GM23338 (cell line): ENCODE measurements at places on chromosomes 1 and 21.

DNA sequence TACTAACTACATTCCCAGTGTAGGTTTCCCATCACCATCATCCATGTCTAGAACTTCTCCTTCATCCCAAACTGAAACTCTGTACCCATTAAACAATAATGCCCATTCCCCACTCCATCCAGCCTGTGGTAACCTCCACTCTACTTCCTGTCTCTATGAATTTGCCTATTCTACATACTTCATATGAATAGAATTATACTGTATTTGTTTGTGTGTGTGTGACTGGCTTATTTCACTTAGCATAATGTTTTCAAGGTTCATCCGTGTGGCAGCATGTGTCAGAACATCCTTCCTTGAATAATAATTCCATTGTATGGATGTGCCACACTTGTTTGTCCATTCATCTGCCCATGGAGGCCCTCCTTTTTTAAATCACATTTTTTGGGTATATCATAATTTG, 35.7 kb downstream of the ATP2B4 start:
- no peak overlapping the region for H3K4me3 ChIP-seq
- peaks cover 9% of the 10 kb centered on the region for H3K4me1 ChIP-seq
- H3K36me3 ChIP-seq, result no peaks in the 10 kb centered on the region
- H3K27me3 ChIP-seq, result no peaks in the 10 kb centered on the region
- no peak overlapping the region for H3K27ac ChIP-seq
- no peak for DNase-seq

- no peaks in the 10 kb centered on the region for H3K27me3 ChIP-seq
- no peaks in the 10 kb centered on the region for H3K36me3 ChIP-seq
- H3K4me3 ChIP-seq, result no peak overlapping the region
Observed at GRCh38 chr21:35517865-35518264, 468.8 kb upstream of the RUNX1 start.

- no peak for DNase-seq
- H3K27ac ChIP-seq, result no peak overlapping the region
- H3K4me1 ChIP-seq, result peaks cover 6% of the 10 kb centered on the region; the same call in 1 of the 2 replicates
- H3K4me3 ChIP-seq, result no peak overlapping the region
- no peaks in the 10 kb centered on the region for H3K36me3 ChIP-seq
- no peaks in the 10 kb centered on the region for H3K27me3 ChIP-seq
Observed at GRCh38 chr1:234756066-234756774, 146.2 kb upstream of the IRF2BP2 start.

GRCh38 chr1:96358057-96358456, 363.5 kb upstream of the PTBP2 start:
- no peak overlapping the region for H3K27ac ChIP-seq
- no peaks in the 10 kb centered on the region for H3K27me3 ChIP-seq
- no peaks in the 10 kb centered on the region; the same call in 1 of the 2 replicates for H3K4me1 ChIP-seq
- H3K36me3 ChIP-seq, result no peaks in the 10 kb centered on the region

- no peak overlapping the region for H3K27ac ChIP-seq
- H3K27me3 ChIP-seq, result peaks cover 33% of the 10 kb centered on the region
- H3K36me3 ChIP-seq, result no peaks in the 10 kb centered on the region
- peaks cover 13% of the 10 kb centered on the region for H3K4me1 ChIP-seq
- DNase-seq, result no peak
Observed at GRCh38 chr1:101240041-101240430, 3.2 kb downstream of the S1PR1 start.

- H3K4me1 ChIP-seq, result no peaks in the 10 kb centered on the region
- DNase-seq, result no peak
- H3K27ac ChIP-seq, result no peak overlapping the region
- no peaks in the 10 kb centered on the region for H3K36me3 ChIP-seq
- H3K27me3 ChIP-seq, result no peaks in the 10 kb centered on the region
Observed at GRCh38 chr1:60279798-60280197, 206.2 kb upstream of the C1orf87 start.

- no peak overlapping the region for H3K4me3 ChIP-seq
- H3K27ac ChIP-seq, result no peak overlapping the region
- no peaks in the 10 kb centered on the region for H3K4me1 ChIP-seq
- no peaks in the 10 kb centered on the region for H3K27me3 ChIP-seq
- DNase-seq, result peak; percentile 89
- H3K36me3 ChIP-seq, result no peaks in the 10 kb centered on the region
Observed at GRCh38 chr1:66503841-66504470, 30.0 kb upstream of the SGIP1 start.

DNA sequence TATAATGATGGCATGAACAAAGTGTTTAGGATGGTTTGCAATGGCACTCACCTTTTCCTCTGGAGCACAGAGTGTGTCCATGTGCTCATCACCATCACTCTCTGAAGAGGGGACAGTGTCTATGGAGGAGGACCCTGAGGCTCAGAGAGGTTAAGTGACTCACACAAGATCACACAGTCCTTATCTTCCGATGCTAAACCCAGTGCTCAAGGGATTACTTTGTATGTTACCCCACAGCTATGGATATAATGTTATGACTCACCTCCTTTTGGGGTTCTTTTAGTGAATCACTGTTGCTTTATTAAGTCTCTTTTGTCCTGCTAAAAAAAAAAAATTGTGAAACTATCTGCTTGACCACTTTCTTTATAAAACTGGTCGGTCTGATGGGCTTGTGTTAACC, 67.6 kb downstream of the TENT5C start:
- H3K27ac ChIP-seq, result no peak overlapping the region
- H3K4me1 ChIP-seq, result no peaks in the 10 kb centered on the region
- H3K4me3 ChIP-seq, result no peak overlapping the region
- no peaks in the 10 kb centered on the region for H3K36me3 ChIP-seq
- no peaks in the 10 kb centered on the region for H3K27me3 ChIP-seq
- no peak for DNase-seq

GRCh38 chr1:201394591-201394990, 4.5 kb downstream of the LAD1 start:
- H3K27ac ChIP-seq, result no peak overlapping the region
- peaks cover 18% of the 10 kb centered on the region for H3K4me1 ChIP-seq
- peaks cover 9% of the 10 kb centered on the region for H3K27me3 ChIP-seq
- no peak overlapping the region for H3K4me3 ChIP-seq

- H3K27ac ChIP-seq, result no peak overlapping the region
Observed at GRCh38 chr1:229874136-229874535, 192.9 kb upstream of the GALNT2 start.

- no peaks in the 10 kb centered on the region for H3K4me1 ChIP-seq
- no peaks in the 10 kb centered on the region for H3K27me3 ChIP-seq
- no peak for DNase-seq
- H3K36me3 ChIP-seq, result no peaks in the 10 kb centered on the region
Observed at GRCh38 chr1:230771773-230772354, 24.7 kb downstream of the CAPN9 start.

DNA sequence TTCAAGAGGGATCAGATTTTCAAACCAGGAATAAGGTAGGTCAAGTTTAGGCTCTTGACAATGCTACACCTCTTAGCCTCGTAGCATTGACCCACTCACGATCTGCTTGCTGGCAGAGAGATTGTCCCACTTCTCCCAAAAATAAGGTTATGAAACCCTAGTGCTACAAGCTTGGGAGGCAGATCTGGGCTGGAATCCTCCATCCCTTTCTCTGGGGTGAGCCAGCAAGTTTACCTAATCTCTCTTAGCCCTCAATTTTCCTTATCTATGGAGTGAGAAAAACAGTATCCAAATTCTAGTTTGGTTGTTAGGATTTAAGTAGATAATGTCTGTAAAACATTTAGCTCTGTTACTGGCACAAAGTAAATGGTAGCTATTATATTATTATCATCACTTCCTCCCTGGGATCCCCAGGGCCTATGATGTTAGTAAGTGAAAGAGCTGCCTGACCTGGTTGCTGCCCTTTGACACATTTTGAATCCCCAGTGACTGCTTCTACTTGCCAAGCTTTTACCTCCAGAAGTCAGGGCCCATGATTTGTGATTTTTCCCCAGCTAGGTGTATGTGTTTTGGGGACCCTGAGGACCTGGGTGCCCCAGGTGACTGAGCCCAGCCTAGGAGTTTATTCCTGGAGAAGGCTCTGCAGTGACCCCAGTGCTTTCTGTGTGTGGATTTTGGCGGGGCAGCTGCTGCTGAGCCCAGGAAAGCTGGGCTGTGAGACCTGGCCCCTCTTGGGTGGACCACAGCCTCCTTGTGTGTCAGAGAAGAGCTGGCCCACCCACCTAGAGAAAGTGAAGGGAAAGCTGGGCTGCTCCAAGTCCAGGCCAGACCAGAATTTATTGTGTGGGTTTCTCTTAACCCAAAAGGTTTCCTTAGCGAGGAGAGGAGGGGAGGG, 48.2 kb upstream of the VANGL1 start:
- H3K36me3 ChIP-seq, result 0 out of 2 replicates have a peak, but pooled peaks cover 5% of the 10 kb centered on the region
- H3K27me3 ChIP-seq, result no peaks in the 10 kb centered on the region
- no peaks in the 10 kb centered on the region for H3K4me1 ChIP-seq

DNA sequence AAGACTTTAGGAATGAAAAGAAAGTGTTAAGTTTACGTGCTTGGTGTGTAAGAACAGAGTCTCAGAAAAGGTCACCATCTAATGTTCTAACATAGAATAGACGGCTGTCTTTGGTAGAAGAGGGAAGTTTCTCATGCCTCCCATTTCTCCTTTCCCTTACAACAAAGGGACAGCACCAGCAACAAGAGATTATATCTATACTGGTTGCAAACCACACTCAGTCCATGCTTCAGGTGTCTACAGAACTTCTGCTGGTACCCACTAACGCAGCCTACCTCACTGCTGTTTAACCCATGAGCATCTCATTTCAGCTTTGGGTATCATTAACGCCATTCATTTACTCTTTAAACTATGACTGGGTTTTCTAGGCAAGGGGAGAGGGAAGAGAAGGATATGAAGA, 9.2 kb upstream of the ITPKB start:
- no peak overlapping the region for H3K27ac ChIP-seq
- no peaks in the 10 kb centered on the region for H3K4me1 ChIP-seq
- H3K36me3 ChIP-seq, result no peaks in the 10 kb centered on the region
- DNase-seq, result no peak

DNA sequence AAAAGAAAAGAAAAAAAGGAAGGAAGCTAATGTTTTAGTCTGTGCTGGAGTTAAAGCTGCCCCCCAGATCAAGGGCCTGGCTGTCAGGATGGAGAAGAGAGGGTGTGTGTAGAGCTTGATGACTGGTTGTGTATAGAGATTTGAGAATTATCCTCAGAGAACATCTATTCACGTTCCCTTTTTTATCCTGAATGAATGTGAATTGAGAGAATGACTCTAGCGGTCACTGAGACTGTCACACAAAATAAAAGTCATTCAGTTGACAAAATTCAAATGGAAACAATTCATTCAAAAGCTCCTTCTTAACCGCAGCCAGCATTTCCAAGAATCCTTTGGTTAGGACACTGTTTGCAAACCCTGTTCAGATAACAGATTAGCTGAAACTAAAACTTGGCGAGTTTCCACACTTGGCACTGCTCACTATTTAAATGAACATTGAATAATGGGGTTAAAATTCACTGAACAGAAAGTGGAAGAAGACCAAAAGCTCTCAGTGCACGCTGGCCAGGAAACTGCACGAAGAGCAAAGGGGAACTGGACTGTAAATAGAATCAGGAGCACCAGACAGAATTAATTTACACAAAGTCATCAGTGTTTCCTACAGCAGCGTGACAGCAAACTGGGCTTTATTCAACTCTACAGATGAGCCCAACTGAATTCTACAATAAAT, 13.6 kb upstream of the FAM89A start:
- no peak for DNase-seq
- H3K27me3 ChIP-seq, result no peaks in the 10 kb centered on the region
- H3K4me3 ChIP-seq, result no peak overlapping the region
- H3K4me1 ChIP-seq, result no peaks in the 10 kb centered on the region
- H3K27ac ChIP-seq, result no peak overlapping the region
